CD4-positive, alpha-beta T cell treated with Interferon alpha-2 for 1 hour (primary cell): ENCODE measurements at places on chromosomes 16 and 17.

- no peak for DNase-seq
These were observed 15.6 kb upstream of the ITPRIPL2 start for GRCh38 chr16:19098173-19098572.

- peak; percentile 26 for DNase-seq
These were observed 94.6 kb downstream of the BANP start for GRCh38 chr16:88045820-88046303.

- no peak for DNase-seq
These were observed 180.2 kb upstream of the TBX2 start for GRCh38 chr17:61219460-61219859.

GRCh38 chr17:63349478-63350000 lies 96.6 kb downstream of the CYB561 start:
- no peak for DNase-seq

- DNase-seq, result no peak
These were observed 206.5 kb upstream of the GOT2 start for GRCh38 chr16:58940609-58941008.

- DNase-seq, result no peak
These were observed 123.5 kb downstream of the USP31 start for GRCh38 chr16:23025692-23026307.

- no peak for DNase-seq
These were observed 48.8 kb downstream of the HSD17B2 start for GRCh38 chr16:82083710-82084353.

GRCh38 chr16:13621639-13622038 lies 298.3 kb upstream of the ERCC4 start:
- no peak for DNase-seq
